ENCODE measurements at places on chromosomes 2 and 18.

DNA sequence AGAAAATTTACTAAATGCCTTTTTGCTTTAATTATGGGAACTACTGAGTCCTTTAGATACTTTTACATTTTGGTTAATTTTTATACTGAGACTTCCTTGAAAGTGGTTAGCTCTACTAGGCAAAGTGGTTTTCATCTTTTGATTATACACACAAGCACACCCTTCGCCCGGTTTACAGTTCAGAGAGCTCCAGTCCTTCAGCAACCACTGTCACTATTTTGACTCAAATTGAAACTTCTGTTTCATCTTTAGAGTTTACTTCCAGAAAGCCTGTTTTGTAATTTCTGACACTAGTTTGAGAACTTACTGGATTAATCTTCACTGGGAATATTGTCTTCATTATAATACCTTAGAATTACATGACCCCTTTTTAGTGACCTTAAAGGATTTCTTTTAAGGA lies 140.3 kb upstream of the FOSL2 start:
- DNase-seq = no peak

DNA sequence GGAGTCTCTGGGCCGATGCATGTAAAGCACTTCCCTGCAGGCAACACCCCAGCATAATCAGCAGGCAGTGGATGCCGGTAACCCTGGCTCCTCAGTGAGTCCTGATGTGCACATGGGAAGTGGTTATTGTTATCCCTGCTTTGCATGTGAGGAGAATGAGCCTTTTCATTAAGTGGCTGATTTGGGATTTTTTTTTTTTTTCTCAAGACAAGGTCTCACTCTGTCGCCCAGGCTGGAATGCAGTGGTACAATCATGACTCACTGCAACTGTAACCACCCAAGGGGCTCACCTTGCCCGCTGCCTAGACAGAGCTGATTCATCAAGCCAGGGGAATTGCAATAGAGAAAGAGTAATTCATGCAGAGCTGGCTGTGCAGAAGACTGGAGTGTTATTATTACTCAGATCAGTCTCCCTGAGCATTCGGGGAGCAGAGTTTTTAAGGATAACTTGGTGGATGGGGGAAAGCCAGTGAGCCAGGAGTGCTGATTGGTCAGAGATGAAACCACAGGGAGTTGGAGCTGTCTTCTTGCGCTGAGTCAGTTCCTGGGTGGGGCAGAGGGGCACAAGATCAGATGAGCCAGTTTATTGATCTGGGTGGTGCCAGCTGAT lies 95.4 kb downstream of the SOCS6 start:
- DNase-seq = no peak

GRCh38 chr2:235501673-235502031 lies 7.8 kb downstream of the AGAP1 start:
- DNase-seq = no peak

DNA sequence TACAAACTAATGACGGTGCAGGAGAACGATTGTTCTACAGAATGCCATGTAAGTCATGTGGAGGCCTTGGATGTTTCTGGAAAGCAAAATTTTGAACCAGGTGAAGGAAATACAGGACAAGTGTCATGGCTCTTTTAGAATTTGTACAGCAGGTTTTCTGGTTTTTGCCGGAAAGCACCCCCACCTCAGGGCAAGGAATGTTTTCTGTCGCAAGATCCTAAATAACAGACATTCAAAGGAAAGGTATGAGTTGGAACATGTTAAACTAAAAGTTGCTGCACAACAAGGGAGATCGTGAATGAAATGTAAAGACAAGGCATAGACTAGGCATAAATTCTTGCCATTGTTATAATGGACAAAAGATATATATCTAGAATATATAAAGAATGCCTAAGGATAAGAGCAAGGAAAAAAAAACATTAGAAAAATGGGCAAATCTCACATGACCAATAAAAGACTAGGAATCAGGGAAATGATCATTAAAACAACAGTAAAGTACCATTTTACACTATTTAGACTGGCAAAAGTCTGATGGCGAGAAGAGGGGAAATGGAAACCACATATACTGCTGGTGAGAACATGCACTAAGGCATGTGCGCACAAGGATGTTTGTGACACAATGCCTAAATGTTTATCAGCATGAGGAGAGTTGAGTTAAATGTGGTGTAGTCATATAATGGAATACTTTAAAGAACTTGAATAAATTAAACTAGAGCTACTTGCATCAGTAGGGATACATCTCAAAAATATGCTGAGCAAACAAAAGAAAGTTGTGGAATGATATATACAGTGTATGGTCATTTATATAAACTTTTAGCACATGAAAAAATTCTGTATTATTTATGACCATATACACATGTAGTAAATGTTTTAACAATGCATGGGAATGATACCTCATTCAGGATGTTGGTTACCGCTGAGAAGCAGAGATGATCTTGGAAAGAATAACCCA lies 127.0 kb downstream of the EML6 start:
- no peak for DNase-seq

DNA sequence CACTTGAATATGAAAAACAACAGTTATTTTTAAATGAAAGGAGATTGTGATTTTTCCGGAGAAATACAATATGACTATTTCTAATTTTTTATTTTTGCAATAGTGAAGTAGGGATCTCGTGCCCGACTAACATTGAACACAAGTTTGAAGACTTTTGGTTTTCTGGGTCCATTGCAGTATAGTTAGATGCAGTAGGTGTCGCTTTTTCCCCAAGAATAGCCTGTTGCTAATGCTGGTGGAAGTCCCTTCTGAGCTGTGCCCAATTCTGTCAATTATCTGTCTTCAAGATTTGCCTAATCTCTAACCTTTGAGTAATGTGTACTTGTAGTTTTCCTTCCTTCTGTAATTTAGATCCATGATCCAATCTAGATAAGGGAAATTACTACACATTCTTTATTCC lies 36.5 kb downstream of the SEMA4F start:
- DNase-seq = no peak

- no peak for DNase-seq
These were observed 501.5 kb upstream of the CELF4 start for GRCh38 chr18:38067086-38067485.

- DNase-seq = no peak
These were observed 7.3 kb upstream of the PLEK start for GRCh38 chr2:68357605-68358337.

- no peak for DNase-seq
These were observed 85.9 kb upstream of the RANBP2 start for GRCh38 chr2:108633409-108633808.

DNA sequence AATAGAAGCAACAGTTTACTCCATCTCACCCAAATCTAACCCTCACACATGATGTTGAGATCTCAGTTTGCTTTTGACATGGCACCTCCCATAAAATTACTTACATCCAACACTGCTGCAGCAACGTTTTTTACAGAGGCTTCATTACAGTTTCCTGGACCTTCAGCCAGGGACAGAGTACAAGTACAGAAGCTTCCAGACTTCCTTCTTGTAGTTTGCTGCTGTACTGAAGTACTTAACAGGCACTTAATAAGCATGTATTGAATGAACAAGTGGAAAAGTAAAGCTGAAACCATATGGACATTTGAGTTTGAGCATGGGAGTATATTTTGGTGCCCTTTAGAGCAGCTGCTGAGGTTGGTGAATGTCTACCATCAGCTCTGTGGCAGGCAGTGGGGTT lies 514.2 kb downstream of the PTPRM start:
- DNase-seq = no peak

DNA sequence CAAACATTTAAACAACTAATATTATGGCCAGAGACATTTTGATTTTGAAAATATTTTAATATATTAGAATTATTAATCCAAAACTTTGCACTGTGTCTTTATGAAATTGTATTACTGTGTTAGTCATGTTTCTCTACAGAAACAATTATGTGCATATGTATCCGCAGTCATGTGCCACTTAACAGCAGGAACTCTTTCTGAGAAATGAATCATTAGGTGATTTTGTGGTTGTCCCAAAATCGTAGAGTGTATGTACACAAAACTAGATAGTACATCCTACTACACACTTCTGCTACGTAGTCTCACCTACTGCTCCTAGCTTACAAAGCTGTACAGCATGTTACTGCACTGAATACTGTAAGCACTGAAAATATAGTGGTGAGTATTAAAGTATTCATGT lies 479.2 kb upstream of the DSEL start:
- no peak for DNase-seq

DNA sequence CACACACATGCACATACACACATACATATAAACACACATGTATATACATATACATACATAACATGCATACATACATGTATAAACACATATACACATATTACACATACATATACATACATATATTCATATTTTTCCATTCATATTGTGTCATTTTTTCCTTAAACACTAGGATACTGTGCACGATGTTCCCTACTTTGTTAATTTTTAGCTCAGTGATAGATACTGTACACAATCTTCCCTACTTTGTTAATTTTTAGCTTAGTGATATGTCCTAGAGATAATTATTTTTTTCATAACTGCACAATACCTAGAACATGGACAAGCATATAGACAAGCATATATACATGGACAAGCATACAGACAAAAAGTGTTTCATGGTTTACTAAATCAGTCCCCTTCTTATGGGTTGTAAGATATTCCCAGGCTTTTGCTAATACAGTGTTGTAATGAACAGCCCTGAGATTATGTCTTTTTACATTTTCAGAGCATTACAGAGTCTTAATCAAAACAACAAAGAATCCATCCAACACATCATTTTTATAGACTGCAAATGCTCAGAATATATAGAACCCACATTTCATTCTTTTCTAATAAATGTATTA lies 75.6 kb downstream of the PID1 start:
- DNase-seq = no peak
